ENCODE measurements at places on chromosomes 1 and 21. TPM values are rescaled to one million over a fixed set of nuclear protein-coding genes. Genes with fewer than 3 reads are reported as not detected.

- peak overlapping the region; percentile 84 for H3K27ac ChIP-seq
- peaks cover 1% of the 10 kb centered on the region for H3K36me3 ChIP-seq
- no peaks in the 10 kb centered on the region for H3K27me3 ChIP-seq
- H3K4me1 ChIP-seq, result peaks cover 62% of the 10 kb centered on the region
- H3K4me3 ChIP-seq, result peak overlapping the region; percentile 57
Observed at GRCh38 chr1:91754348-91754747, 131.6 kb downstream of the TGFBR3 start.

- H3K27ac ChIP-seq, result no peak overlapping the region
- no peak overlapping the region for H3K4me3 ChIP-seq
- H3K4me1 ChIP-seq, result no peaks in the 10 kb centered on the region
- no peaks in the 10 kb centered on the region for H3K27me3 ChIP-seq
Observed at GRCh38 chr1:79133774-79134364, 127.3 kb upstream of the ADGRL4 start.

GRCh38 chr1:1677718-1678580 is 14.6 kb downstream of the SLC35E2B start:
- no peaks in the 10 kb centered on the region for H3K27me3 ChIP-seq
- peak overlapping the region; percentile 86 for H3K4me3 ChIP-seq
- H3K36me3 ChIP-seq, result no peaks in the 10 kb centered on the region

Gene AVPR1B
- not detected for total RNA-seq

Gene TMEM200B
- 0.46 TPM for total RNA-seq

DNA sequence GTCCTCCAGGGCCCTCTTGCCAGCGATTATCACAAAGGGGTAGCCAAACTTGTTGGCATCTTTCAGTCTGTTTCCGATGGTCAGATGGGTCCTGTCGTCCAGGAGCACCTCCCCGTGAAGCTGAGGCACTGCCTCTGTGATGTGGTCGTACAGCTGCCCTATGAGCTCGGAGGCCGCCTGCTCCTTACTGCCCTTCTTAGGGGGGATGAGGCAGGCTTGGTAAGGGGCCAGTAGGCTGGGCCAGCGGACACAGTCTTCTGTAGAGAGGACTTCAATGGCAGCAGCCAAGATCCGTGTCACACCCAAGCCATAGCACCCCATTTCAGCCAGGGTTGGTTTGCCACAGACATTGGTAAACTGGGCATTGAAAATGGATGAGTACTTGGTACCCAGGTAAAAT is 6.5 kb downstream of the PARS2 start:
- H3K36me3 ChIP-seq, result no peaks in the 10 kb centered on the region
- no peak overlapping the region for H3K27ac ChIP-seq
- no peaks in the 10 kb centered on the region for H3K27me3 ChIP-seq
- no peak overlapping the region for H3K4me3 ChIP-seq
- H3K4me1 ChIP-seq, result peaks cover 8% of the 10 kb centered on the region

Data from activated T-cell treated with anti-CD3 and anti-CD28 coated beads, Interleukin-2, amount 50 U/mL, for 72 hours (primary cell).